Osteoblast (primary cell): ENCODE measurements at places on chromosomes 11 and 22. TPM values are rescaled to one million over a fixed set of nuclear protein-coding genes. Genes with fewer than 3 reads are reported as not detected.

GRCh38 chr11:68002938-68003845 lies 705 bp downstream of the UNC93B1 start:
- peaks cover 3% of the 10 kb centered on the region for H3K4me1 ChIP-seq
- H3K27me3 ChIP-seq, result no peaks in the 10 kb centered on the region
- peak; percentile 89 for DNase-seq
- H3K36me3 ChIP-seq, result no peaks in the 10 kb centered on the region
- no peak overlapping the region for H3K27ac ChIP-seq

- no peak overlapping the region for H3K4me3 ChIP-seq
- H3K36me3 ChIP-seq, result no peaks in the 10 kb centered on the region
- DNase-seq, result no peak
- H3K27me3 ChIP-seq, result peaks cover 41% of the 10 kb centered on the region
- H3K4me1 ChIP-seq, result no peaks in the 10 kb centered on the region
These were observed 4.6 kb upstream of the CABP7 start for GRCh38 chr22:29715240-29715639.

DNA sequence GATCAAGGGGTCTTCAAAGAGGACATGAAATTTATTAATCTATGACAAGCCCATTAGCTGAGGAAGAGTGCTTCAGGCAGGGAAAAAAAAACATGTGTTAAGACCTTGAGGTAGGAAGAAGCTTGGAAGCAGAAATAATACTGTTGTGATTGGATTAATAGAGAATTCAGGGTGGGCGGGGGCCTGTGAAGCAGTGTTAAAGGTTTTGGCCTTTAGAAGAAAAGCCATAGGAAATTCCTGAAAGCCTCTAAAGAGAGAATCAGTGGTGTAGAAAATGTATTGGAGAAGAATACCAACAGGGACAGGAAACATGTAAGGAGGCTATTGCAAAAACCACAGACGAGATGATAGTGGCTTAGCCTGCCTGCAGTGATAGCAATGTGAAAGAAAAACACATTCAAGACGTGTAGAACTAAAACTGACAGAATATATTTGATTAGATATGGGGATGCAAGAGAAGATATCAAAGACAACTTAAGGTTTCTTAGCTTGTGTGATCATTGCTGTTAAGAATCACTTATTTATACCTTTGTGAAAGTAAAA lies 404.4 kb upstream of the ANO3 start:
- DNase-seq, result no peak
- no peak overlapping the region for H3K27ac ChIP-seq
- no peaks in the 10 kb centered on the region for H3K27me3 ChIP-seq
- no peaks in the 10 kb centered on the region for H3K4me1 ChIP-seq
- no peaks in the 10 kb centered on the region for H3K36me3 ChIP-seq

DNA sequence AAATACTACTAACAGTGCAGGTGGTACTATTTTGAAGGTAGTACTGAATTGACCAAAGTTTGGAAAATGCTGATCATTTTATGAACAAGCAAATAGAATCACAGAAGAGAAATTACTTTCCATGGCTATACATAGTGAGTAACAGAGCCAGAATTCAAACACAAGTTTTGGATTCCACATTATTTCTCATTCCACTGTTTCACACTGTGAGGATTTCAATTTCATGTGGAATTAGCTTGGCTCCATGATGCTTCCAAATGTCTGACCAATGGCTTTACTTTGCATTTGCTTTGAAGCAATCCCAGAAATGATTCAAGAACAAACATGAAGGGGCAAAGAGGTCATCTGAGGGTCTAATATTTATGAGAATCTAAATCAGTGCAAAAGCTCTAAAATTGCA lies 98.1 kb downstream of the BBOX1 start:
- H3K27me3 ChIP-seq, result no peaks in the 10 kb centered on the region
- H3K36me3 ChIP-seq, result no peaks in the 10 kb centered on the region
- no peak overlapping the region for H3K27ac ChIP-seq
- H3K4me1 ChIP-seq, result no peaks in the 10 kb centered on the region
- no peak for DNase-seq

GRCh38 chr11:125494031-125494360 lies 2.1 kb downstream of the FEZ1 start:
- DNase-seq, result no peak
- H3K36me3 ChIP-seq, result no peaks in the 10 kb centered on the region

GRCh38 chr22:36550701-36551495 lies 21.9 kb upstream of the EIF3D start:
- no peak overlapping the region for H3K4me3 ChIP-seq
- peaks cover 10% of the 10 kb centered on the region for H3K4me1 ChIP-seq
- no peaks in the 10 kb centered on the region for H3K36me3 ChIP-seq

- no peaks in the 10 kb centered on the region for H3K36me3 ChIP-seq
- H3K27ac ChIP-seq, result no peak overlapping the region
- H3K4me3 ChIP-seq, result peak overlapping the region; percentile 63
- H3K4me1 ChIP-seq, result peaks cover 17% of the 10 kb centered on the region
These were observed 1.0 kb downstream of the LMO1 start for GRCh38 chr11:8262552-8263108.

DNA sequence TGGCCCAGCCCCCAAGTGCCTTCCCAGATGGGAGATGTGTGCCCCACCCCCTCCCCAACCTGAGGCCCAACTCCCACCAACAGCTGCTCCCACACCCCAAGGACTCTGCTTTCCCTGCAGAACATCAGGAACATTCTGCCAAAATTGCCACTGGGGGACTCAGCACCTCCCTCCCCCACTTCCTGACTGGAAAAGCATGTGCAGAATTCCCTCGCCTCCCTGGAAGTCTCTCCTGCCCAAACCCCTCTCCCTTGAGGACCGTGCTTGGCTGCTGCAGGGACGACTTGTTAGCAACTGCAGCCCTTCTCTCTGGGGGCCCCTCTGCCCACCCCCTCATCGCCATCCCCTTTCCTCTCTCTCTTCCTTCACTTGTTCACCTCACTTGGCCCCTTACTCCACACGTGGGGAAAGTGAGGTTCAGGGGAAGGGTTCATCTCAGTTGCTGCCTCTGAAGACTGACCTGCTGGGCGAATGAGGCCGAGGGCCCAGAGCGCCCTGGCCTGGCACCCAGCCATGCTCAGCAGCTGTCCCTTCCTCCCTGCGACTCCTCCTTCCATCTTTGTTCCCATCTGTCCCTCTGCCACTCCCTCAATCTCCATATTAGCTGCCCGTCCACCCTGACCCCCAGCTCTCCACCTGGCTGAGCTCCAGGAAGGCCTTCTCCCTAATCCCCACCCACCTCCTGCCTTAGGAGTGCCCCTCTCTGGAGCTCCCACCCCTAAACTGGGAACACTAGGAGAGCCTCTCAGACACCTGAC lies 105.1 kb downstream of the CHST1 start:
- H3K4me1 ChIP-seq, result peaks cover 4% of the 10 kb centered on the region
- DNase-seq, result peak; percentile 66
- H3K27me3 ChIP-seq, result peaks cover 15% of the 10 kb centered on the region
- no peak overlapping the region for H3K4me3 ChIP-seq
- H3K27ac ChIP-seq, result no peak overlapping the region

- no peaks in the 10 kb centered on the region for H3K4me1 ChIP-seq
- no peaks in the 10 kb centered on the region for H3K36me3 ChIP-seq
- H3K27ac ChIP-seq, result no peak overlapping the region
- no peak for DNase-seq
These were observed 566.9 kb upstream of the ANO5 start for GRCh38 chr11:21625982-21626381.

GRCh38 chr22:42340829-42341383 lies 70.5 kb upstream of the TCF20 start:
- H3K4me1 ChIP-seq, result no peaks in the 10 kb centered on the region
- H3K27ac ChIP-seq, result no peak overlapping the region
- DNase-seq, result no peak
- peaks cover 2% of the 10 kb centered on the region for H3K27me3 ChIP-seq
- no peak overlapping the region for H3K4me3 ChIP-seq
- no peaks in the 10 kb centered on the region for H3K36me3 ChIP-seq

DNA sequence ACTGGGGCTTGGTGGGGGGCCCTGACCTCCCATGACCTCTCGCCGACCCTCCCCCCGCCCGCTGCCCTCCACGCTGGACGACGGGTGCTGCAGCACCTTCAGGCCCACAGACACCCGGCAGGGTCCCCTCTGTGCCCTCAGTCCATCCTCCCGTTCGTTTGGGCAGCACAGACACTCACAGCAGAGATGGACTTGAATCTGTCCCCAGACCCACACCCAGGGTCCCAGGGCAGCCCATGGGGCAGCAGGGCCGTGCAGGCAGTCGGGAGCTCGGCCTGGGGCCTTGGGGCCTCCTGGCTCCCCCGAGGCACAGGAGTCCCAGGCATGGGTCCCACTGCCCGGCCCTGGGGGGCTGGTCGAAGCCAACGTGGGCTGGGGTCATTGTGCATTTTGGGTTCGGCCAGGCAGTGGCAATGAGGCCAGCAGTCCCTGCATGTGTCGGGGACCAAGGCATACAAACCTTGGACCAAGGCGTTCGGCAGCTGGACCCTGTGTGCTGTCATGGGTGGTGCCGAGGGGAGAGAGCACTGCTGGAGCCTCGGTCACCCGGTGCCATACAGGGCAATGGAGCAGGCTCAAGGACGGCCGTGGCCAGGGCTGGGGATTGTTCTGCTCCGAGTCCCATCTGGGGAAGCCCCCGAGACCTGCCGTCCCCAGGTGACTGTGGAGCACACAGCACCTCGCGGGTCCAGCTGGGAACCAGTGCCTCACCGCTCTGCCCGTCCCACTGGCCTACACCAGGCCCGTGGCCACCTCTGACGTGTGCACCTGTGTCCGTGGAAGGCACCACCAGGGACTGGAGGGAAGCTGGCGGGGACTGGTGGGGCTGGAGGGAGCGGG lies 19.3 kb upstream of the BRSK2 start:
- no peak overlapping the region for H3K27ac ChIP-seq
- H3K36me3 ChIP-seq, result no peaks in the 10 kb centered on the region
- no peak overlapping the region for H3K4me3 ChIP-seq
- H3K4me1 ChIP-seq, result no peaks in the 10 kb centered on the region
- no peaks in the 10 kb centered on the region for H3K27me3 ChIP-seq
- no peak for DNase-seq

- H3K36me3 ChIP-seq, result no peaks in the 10 kb centered on the region
- H3K27ac ChIP-seq, result peak overlapping the region; percentile 66
- H3K4me3 ChIP-seq, result peak overlapping the region; percentile 51
- DNase-seq, result peak; percentile 98
These were observed 22.1 kb upstream of the SYT7 start for GRCh38 chr11:61602775-61603569.

DNA sequence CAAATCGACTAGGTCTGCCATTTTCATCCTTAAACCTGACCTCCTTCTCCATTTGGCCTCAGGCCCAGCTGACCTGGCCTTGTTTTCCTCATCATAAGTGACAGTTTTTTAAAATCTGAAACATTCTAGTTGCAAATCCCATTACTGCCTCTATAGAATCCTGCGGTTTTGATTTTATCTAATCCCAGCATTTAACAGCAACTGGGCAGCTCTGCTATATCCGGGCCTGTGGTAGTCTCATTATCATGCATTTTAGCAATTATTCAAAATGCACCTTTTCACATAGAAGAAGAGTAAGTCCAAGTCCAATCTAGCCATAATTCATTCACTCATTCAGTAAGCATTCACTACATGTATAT lies 28.6 kb upstream of the BIRC3 start:
- peak; percentile 11 for DNase-seq
- no peak overlapping the region for H3K4me3 ChIP-seq
- H3K27ac ChIP-seq, result no peak overlapping the region
- no peaks in the 10 kb centered on the region for H3K27me3 ChIP-seq
- H3K36me3 ChIP-seq, result no peaks in the 10 kb centered on the region
- peaks cover 16% of the 10 kb centered on the region for H3K4me1 ChIP-seq

- H3K27me3 ChIP-seq, result no peaks in the 10 kb centered on the region
- peaks cover 21% of the 10 kb centered on the region for H3K4me1 ChIP-seq
These were observed 17.2 kb downstream of the POLR3H start for GRCh38 chr22:41526830-41527799.

GRCh38 chr11:77596626-77597025 lies 6.9 kb downstream of the AQP11 start:
- no peaks in the 10 kb centered on the region for H3K27me3 ChIP-seq
- DNase-seq, result no peak
- no peak overlapping the region for H3K4me3 ChIP-seq
- no peak overlapping the region for H3K27ac ChIP-seq

DNA sequence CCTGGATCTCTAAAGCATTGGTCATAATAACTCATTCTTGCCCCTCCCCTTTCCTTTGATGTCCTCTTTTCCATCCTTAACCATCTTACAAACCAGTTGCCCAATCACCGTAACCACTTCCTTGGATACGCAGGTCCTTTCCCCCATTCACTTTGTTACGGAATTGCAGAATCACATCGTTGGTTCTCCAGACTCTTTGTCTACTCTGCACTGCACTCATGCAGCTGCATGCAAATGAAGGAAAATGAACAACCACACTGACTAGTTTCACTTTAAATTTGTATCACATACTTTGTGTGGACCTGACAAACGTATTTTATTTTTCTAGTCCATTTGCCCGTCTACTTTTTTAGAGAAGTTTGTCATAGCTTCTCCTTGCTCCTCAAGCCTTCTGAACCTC lies 69.9 kb downstream of the SLC5A12 start:
- H3K4me1 ChIP-seq, result no peaks in the 10 kb centered on the region
- no peak overlapping the region for H3K27ac ChIP-seq
- no peaks in the 10 kb centered on the region for H3K36me3 ChIP-seq
- no peak overlapping the region for H3K4me3 ChIP-seq

DNA sequence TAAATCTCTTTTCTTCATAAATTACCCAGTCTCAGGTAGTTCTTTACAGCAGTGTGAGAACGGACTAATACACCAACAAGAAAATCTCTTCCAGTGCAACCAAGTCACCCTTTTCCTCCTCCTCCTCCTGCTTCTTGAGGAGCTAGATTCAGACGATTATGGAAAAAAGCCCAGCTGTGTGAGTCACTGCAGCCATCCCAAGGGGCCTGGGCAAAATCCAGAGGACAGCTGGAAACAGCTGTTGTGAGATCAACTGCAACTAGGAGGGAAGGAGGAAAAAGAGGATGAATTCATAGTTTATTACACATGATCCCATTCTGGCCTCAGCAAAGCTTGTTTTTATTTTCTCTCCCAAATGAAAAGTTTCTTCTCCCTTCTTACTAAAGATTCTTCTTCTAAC lies 32.9 kb downstream of the RBFOX2 start:
- H3K36me3 ChIP-seq, result peaks cover 3% of the 10 kb centered on the region
- peak; percentile 88 for DNase-seq
- no peaks in the 10 kb centered on the region for H3K27me3 ChIP-seq
- peaks cover 28% of the 10 kb centered on the region for H3K4me1 ChIP-seq
- H3K4me3 ChIP-seq, result peak overlapping the region; percentile 25

GRCh38 chr11:83827940-83828554 lies 541.9 kb upstream of the CCDC90B start:
- peak; percentile 1 for DNase-seq
- no peaks in the 10 kb centered on the region for H3K27me3 ChIP-seq
- peak overlapping the region; percentile 36 for H3K27ac ChIP-seq
- H3K4me1 ChIP-seq, result peaks cover 21% of the 10 kb centered on the region

- H3K4me1 ChIP-seq, result no peaks in the 10 kb centered on the region
- DNase-seq, result no peak
- no peaks in the 10 kb centered on the region for H3K27me3 ChIP-seq
- H3K4me3 ChIP-seq, result no peak overlapping the region
These were observed 14.9 kb downstream of the KBTBD3 start for GRCh38 chr11:106061954-106062949.

Gene CRYBB3
- total RNA-seq, result not detected in 2 replicates

Gene MB
- 0.36 TPM in 1 of 2 replicates, not detected in the other for total RNA-seq
